Endothelial cell of umbilical vein (primary cell): ENCODE measurements at places on chromosomes 1 and 21.

- DNase-seq, result no peak
Measured at GRCh38 chr21:26320596-26320995, 150.0 kb upstream of the APP start.

DNA sequence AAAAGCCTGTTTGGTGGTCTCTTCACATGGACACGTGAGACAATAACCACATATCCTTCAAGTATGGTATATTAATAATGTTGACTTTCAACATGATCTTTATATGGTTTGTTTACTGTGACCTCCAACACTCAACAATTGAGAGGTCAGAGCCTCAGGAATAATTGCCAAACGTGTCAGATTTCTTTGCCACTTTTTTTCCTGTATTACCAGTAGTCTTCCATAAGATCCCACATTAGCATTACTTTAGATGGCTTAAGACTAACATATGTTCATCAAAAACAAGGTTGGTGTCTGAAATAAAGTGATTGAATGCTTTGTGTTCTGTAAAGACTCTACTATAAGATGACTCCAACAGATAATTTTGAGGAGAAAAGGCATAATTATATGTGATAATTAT is 118.7 kb upstream of the F3 start:
- no peak for DNase-seq

- no peak for DNase-seq
Measured at GRCh38 chr1:222048094-222048595, 306.3 kb upstream of the DUSP10 start.

- DNase-seq, result no peak
Measured at GRCh38 chr1:206506405-206507283, 687 bp upstream of the RASSF5 start.

GRCh38 chr21:45326169-45326851 is 38.6 kb upstream of the POFUT2 start:
- no peak for DNase-seq

- no peak for DNase-seq
Measured at GRCh38 chr1:172269644-172270043, 150.8 kb upstream of the C1orf105 start.

GRCh38 chr1:108878678-108879077 is 1.9 kb downstream of the GPSM2 start:
- DNase-seq, result no peak

DNA sequence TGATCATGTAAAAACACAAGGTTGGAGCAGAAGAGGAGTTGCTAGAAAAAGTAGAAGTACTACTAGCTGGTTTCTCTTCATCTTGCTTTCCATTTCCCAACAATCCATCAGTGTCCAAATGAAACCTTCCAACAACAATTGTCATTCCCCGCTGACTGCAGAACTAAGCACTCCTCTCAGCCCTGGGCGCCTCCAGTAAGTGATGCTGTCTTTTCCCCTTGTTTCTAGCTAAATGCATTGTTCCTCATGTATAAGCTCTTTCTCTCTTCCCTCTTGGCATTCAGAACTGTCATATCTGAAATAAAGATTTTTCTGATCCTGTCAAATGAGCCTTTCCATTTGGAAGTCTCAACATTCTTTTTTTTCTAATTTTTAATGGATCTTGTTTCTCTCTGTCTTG is 68.7 kb downstream of the FCRL5 start:
- no peak for DNase-seq

DNA sequence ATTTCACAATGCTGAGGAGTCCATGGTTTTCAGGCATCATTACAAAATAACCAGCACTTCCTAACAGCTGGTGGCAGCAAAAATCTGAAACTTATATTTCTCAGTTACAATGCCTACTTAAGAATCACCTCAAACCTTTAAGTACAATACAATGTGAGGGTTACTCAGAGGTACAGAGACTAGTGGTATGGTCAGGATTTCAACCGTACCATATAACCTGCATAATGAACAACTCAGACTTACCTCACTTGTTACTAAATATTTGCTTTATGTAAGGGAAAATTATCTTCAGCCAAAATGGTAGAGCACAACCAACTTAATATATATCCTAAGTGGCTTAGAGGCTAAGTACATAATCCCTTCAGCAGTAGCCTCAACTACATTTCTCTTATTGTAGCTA is 344.5 kb downstream of the SMYD3 start:
- no peak for DNase-seq

DNA sequence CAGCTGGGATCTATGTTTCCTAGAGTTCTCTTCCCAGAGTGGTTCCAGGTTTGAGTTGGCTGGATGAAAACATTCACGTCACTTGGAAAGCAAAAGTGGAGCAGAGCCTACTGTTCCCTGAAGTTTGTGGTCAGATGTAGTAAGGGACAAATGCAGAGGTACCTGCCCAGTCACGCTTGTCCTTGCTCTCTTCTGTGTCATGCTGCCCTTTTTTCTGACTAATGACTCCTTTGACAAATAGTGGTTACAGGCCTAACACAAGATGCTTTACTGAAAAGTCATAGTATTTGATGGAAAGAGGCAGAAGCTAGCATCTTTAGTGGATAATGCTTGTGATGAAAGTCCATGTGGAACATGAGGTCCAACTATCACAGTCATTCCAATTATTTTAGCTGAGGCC is 881.4 kb upstream of the B3GALT2 start:
- DNase-seq, result no peak

DNA sequence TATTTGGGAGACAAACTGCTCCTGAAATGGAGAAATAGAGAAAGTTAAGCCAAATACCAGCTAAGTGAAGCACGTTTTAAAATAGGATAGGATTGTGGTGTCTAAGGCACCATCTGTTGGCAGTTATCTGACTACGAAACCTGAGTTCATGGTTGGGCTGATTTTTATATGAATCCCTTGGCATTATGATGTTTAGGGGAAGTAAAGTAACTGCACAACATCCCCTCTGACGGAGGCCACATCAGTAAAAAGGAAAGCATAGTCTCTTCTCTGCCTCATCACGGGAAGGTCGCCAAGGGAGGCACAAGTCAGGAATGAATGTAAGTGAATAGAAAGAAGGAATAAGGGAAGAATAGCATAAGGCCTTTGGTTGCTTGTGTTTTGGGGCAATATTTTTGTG is 128.0 kb downstream of the PRRX1 start:
- no peak for DNase-seq

DNA sequence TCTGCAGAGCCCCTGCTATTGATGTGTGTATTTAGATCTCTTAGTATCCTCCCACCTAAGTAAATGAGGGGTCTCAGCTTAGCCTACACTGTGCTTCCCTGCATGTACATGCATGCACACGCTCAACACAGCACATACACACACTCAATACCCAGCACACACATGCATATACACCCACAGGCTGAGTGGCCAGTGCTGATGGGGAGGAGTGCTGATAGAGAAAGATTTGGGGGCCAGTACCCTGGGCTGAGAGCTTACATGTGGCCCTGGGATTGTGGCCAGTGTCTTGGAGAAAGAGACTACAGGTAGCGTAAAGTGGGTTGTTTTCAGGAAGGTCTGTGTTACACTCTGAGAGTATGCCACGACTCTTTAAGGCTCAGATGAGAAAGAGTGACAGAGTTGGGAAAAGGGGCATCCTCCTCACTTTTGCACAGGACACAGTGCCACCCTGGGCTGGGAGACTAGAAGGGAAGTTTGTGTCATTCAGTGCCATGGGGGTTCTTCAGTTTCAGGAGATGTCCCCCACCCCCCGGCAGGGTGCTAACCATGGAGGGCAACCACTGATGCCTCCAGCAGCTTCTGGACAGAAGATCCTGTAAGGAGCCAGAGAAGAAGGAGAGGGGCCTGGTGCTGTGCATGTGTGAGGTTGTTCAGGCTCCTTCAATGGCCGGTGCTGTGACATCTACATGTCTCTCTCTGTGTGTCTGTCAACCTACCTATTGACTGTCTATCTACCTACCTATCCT is 166.8 kb downstream of the RHOU start:
- no peak for DNase-seq

GRCh38 chr1:1521331-1521730 is 9.4 kb downstream of the ATAD3A start:
- no peak for DNase-seq

DNA sequence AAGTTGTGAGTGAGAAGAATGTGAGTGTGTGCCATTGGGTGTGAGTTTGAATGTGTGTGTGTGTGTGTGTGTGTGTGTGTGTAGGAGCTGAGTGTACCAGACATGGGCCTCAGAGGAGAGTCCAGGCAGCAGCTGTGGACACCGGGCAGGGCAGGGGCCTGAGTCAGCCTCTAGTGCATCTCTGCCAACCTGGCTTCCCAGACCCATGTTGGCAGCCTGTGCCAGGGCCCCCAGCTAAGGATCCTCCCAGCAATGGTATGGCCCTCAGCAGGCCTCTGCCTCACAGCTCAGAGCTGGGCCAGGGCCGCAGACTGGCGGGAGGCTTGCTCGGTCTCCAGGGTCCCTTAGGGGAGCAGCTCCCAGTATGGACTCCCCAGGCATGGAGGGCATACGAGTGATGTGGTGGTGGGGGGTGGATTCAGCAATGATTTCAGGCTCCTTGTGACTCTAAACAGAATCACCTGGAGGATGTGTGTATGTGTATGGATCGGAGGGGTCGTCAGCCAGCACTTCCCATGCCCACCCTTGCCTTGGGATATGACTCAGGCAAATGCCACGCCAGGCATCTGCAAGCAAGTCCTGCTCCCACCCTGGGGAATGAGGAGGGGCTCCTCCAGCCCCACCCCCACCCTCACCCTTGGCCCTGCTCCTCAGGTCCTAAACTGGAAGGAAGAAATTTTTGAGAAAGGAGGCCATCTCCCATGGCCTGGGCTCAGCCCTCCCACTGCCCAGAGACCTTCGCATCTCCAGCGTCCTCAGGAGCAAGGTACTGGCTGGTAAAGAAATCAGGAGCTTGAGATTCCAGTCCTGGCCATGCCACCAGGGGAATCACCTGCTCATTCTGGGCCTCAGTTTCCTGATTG is 1.8 kb upstream of the FOXO6 start:
- DNase-seq, result no peak

- no peak for DNase-seq
Measured at GRCh38 chr1:193463326-193463932, 277.0 kb upstream of the B3GALT2 start.

GRCh38 chr1:7786795-7787194 is 2.7 kb downstream of the PER3 start:
- no peak for DNase-seq

- no peak for DNase-seq
Measured at GRCh38 chr1:84998642-84999280, 1.8 kb upstream of the MCOLN2 start.

GRCh38 chr1:206831650-206832049 is 33.8 kb upstream of the IL20 start:
- no peak for DNase-seq

DNA sequence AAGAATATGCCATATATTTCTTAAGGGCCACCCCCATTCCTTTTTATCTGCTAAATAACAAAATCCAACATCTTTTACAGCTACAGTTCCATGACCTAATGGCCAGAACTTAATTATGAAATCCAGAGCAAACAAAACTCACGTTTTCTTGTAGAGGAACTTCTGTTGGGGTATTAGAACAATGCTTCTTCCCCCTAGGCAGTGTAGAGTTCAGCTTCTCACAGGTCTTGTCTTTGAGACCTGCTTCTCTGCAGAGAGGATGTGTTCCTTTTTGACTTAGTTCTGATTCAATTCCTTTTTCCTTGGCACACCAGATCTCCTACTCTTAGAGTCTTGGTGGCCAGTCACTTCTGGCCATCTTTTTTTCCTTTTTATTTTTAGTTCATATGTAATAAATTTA is 22.2 kb downstream of the VAV3 start:
- no peak for DNase-seq

GRCh38 chr1:84145068-84145467 is 997 bp downstream of the PRKACB start:
- DNase-seq, result peak; percentile 65

- DNase-seq, result peak; percentile 36
Measured at GRCh38 chr1:185375583-185375982, 58.5 kb upstream of the IVNS1ABP start.

GRCh38 chr1:78143673-78144072 is 97.9 kb downstream of the GIPC2 start:
- no peak for DNase-seq

GRCh38 chr1:228750915-228751314 is 15.6 kb downstream of the RHOU start:
- DNase-seq, result no peak

GRCh38 chr1:66211521-66211920 is 322.4 kb upstream of the SGIP1 start:
- DNase-seq, result no peak

- no peak for DNase-seq
Measured at GRCh38 chr1:109912214-109912861, 1.7 kb downstream of the CSF1 start.

GRCh38 chr1:11285883-11286734 is 13.1 kb downstream of the UBIAD1 start:
- peak; percentile 18 for DNase-seq

- peak; percentile 73 for DNase-seq
Measured at GRCh38 chr1:180566495-180566894, 7.7 kb downstream of the OVAAL start.

DNA sequence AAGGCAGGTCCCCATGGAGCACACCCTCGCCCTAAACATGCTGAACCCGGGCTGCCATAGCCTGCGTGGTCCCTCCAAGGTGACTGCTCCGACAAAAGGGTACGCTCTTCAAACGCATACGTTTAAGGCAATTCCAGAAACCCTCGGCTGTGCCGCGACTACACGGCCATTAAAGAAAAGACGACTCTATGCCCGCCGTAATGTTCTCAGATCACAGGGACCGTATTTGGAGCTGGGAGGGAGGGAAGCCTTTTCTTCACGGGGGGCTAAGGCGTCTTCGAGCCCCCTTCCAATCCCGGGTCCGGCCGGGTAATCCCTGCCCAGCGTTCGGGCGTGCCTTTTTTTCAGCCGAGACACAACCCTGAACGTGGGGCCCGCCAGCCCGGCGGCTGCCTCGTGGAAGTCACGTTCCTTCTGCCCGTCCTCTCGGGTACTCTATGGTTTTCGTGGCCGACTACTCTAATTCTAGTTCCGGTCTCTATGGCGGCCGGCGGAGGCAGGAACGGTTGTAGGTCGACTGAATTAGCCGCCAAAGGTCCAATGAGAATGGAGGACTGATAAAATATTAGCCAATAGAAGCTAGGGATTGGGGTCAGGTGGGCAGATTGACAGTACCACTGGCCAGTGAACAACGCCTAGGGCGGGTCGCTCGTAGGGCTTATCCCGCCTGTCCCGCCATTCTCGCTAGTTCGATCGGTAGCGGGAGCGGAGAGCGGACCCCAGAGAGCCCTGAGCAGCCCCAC is at the start of gene YBX1:
YBX1 (plus strand) TSS at position 678 of the 743 bp plus-strand sequence. CDS start 148 bp downstream, outside the sequence.
- peak; percentile 99 for DNase-seq

- no peak for DNase-seq
Measured at GRCh38 chr1:182835806-182836205, 3.3 kb upstream of the DHX9 start.

DNA sequence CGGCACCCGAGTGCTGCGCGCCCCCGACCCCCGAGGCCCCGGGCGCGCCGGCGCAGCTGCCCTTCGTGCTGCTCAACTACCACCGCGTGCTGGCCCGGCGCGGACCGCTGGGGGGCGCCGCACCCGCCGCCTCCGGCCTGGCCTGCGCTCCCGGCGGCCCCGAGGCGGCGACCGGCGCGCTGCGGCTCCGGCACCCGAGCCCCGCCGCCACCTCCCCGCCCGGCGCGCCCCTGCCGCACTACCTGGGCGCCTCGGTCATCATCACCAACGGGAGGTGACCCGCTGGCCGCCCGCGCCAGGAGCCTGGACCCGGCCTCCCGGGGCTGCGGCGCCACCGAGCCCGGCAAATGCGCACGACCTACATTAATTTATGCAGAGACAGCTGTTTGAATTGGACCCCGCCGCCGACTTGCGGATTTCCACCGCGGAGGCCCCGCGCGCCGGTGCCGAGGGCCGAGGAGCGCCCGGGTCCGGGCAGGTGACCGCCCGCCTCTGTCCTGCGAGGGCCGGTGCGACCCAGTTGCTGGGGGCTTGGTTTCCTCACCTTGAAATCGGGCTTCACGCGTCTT is 49.0 kb downstream of the SIM2 start:
- peak; percentile 35 for DNase-seq

GRCh38 chr1:16158025-16158424 is 2.2 kb upstream of the EPHA2 start:
- DNase-seq, result no peak
